ENCODE measurements at places on chromosomes 2 and 18.

GRCh38 chr2:68404893-68405799 is 40.1 kb downstream of the PLEK start:
- no peak for DNase-seq

GRCh38 chr18:39208190-39208589 is 1642.6 kb upstream of the CELF4 start:
- DNase-seq, result no peak

DNA sequence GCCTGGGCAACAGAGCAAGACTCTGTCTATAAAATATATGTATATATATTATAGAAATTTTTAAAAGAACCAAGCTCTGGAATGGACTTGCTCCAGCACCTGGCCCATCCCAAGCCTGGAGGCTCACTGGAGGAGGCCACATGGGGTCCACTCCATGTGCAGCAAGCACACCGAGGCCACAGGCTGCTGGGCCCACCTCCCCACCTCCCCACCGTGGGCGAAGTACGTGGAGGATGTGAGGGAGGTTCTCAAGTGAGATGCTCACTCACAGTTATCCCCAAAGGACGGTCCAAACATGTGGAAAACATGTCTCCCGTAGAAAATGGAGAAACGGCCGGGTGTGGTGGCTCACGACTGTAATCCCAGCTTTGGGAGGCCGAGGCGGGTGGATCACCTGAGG is 13.9 kb upstream of the RAB17 start:
- DNase-seq, result no peak

DNA sequence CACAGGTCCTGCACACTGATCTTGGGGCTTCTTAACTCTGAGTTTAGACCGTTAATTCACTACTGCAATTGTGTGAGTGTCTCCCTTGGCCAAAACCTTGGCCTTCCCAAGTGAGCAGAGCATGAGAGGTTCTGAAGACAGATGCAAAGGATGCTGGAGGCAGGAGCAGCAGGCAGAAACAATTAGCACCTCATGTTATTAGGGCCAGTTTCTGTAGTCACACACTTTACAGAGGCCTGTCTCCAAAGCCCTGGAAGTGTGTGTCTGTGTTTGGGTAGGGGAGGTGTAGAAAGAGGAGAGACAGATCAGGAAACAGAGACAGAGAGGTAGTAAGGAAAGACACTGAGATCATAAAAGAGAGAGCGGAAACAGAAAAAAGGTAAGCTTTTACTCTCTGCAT is 533.8 kb downstream of the TMEM182 start:
- DNase-seq, result no peak

DNA sequence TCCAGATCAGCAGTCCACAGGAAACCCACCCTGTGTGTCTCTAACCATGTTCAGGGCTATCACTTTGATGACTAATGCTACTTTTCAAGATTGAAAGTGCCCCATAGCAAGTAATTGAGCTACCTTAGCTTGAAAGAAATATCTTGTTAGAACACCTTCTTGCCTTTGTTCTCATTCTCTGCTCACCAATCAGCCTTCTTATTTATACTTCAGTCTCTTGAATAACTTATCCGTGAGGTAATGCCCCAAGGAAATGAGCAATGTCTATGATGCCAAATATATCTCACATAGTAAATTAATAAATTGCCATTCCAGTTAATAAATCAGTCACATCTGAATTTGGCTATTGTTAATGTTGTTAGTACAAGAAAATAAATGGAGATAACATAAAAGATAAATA is 141.6 kb downstream of the WDPCP start:
- DNase-seq, result no peak

GRCh38 chr2:2191110-2191707 is 139.9 kb downstream of the MYT1L start:
- no peak for DNase-seq

GRCh38 chr2:11075221-11075620 is 80.0 kb upstream of the SLC66A3 start:
- DNase-seq, result no peak

DNA sequence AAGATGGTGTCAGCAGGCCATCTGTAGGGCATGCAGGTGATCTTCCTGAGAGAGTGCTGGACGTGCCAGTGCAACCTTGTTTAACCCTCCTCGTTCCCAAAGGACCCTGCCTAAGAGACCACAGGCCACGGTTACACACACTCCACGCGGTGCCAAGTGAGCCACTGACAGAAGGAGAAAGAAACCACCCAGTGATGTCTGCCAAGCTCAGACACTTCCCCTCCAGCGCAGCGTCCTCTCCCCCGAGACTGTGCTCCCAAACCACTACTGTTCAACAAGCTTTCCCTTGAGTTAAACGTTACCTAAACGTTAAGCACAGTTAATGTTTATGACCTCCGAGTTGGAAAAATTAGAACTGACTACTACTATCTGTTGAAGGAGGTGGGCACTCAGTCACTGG is 119.1 kb upstream of the NCK2 start:
- DNase-seq, result no peak

DNA sequence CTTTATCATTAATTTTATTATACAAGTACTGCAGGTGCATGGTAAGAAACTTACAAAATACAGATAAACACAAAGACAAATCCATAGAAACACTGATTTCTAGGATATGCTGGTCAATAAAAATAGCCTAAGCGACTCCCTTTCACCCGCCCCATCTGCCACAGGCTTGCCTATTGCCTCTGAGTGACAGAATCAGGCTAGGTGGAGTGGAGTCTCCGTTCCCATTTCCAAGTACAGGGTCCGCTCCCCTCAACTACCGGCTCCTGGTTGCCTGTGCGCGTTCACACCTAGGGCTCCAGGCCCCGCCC is 201 bp upstream of the TRAPPC12 start:
- DNase-seq, result no peak

DNA sequence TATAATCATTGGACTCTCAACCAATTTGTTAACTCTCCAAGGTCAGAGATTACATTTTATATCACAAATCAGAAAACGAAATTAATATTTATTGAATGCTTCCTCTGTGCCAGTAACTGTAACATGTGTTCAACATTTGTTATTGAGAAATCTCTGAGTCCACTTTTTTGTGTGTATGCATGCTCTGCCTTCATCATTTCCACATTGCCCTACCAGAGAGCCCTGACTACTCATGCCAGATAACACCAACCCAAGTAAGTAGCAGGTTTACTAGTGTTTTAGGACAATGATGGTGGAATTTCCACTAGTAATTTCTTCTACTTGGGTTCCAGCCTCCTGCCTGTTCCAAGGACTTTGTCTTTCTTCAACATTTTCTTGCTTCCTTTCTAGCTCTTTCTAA is 14.2 kb upstream of the FAP start:
- no peak for DNase-seq

- no peak for DNase-seq
Measured at GRCh38 chr2:72109291-72109690, 38.4 kb downstream of the CYP26B1 start.

DNA sequence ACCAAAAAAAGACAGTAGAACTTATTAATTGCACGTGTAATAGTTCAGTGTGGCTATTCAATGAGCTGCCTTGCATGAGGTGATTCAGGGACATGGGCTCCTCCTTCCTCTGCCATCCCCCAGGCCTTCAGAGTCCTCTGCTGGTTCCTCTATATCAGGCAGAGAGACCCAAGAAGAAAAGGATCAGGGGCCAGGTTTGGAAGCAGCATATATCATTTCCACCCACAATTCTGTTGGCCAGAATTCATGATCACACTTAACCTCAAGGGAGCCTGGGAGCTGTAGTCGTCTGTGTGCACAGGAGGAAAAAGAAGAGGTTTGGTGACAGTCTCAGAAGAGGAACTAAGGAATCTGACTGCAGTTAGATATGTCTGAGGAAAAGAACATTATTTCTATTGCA is 114.0 kb upstream of the GLS start:
- DNase-seq, result no peak

DNA sequence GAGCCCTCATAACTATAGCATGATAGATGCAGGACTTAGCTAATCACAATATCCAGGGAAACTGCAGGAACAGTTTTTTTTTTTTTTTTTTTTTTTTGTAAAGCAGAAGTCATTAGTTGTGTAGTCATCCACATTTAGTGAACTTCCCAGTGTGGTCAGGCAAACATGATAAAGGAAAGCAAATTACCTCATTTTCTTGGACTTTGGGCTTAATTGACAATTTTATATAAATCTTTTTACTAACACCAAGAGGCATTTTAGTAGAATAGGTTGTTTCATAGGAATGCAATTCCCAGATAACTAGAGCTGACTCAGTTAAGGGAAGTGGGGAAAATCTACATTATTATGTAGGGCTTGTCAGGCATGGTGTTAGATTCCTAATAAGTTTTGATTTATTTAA is 142.7 kb upstream of the GCFC2 start:
- no peak for DNase-seq

- DNase-seq, result no peak
Measured at GRCh38 chr2:206158563-206159345, 490 bp downstream of the NDUFS1 start.

- no peak for DNase-seq
Measured at GRCh38 chr2:46643951-46644350, 164.6 kb downstream of the TMEM247 start.

GRCh38 chr2:231648579-231649174 is 56.0 kb downstream of the TEX44 start:
- DNase-seq, result peak; percentile 68

GRCh38 chr2:178044836-178045235 is 27.7 kb downstream of the PDE11A start:
- no peak for DNase-seq

DNA sequence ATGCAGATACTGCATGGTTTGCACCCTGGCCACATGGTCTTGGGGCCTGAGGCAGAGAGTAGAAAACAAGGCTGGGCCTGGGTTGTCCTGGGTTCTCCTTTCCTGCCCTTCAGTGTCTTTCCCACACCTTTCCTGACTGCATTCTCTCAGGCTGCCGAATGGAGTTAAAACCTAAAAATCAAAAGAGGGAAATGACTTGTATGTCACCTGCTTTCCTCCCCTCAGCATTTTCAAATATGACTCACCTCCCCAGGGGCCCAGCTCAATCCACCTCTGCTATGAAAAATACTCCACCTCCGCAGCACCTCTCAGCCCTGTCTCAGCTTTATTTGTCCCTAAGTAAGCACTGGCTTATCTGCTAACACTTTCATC is 457.8 kb upstream of the MEX3C start:
- no peak for DNase-seq

DNA sequence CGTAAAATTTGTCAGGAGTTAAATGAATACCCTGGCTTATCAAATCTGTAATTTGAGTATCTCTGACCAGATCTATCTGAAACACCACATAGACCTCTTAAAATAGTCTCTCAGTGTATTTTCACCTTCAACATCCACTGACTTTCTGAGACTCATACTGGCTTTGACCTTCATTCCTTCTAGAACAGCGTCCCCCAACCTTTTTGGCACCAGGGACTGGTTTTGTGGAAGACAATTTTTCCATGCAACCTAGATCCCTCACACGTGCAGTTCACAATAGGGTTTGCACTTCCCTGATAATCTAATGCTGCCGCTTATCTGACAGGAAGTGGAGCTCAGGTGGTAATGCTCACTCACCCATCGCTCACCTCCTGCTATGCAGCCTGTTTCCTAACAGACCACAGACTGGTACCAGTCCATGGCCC is 3.2 kb downstream of the NBAS start:
- no peak for DNase-seq

- DNase-seq, result no peak
Measured at GRCh38 chr2:177984749-177985148, 87.8 kb downstream of the PDE11A start.

DNA sequence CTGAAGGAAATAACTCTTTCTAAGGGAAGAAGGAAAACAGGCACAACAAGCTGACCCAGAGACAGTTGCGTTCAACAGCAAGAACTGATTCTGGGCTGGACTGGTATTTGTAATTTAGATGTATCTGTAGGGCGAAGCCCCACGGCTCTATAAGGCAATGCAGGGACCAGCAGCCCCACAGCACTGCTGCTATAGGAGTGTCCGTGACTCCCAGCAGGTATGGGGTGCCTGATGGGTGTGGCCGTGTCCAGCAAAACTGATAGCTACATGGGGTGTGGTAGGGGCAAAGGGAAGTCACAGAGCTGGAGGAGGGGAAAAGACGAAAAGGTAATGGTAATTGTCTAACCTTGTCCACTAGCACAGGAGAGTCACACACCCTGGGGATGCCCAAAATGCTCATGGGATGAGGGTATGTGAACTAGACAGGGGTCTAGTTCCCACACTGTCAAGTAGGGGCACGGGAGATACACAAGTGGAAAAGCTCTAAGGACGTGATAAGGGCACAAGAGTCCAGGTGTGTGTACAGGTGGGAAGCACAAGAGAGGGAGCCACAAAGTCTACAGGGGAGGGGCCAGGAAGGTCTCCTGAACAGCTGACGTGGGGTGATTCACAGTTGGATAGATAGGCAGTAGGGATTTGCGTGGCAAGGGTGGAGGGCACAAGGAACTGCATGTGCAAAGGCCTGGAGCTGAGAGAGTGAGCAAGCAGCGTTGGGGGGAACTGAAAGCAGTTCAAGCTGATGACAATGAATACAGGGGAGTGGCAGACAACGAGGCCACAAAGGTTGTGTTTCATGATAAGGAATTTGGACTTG is 48.5 kb upstream of the ASPRV1 start:
- DNase-seq, result no peak

DNA sequence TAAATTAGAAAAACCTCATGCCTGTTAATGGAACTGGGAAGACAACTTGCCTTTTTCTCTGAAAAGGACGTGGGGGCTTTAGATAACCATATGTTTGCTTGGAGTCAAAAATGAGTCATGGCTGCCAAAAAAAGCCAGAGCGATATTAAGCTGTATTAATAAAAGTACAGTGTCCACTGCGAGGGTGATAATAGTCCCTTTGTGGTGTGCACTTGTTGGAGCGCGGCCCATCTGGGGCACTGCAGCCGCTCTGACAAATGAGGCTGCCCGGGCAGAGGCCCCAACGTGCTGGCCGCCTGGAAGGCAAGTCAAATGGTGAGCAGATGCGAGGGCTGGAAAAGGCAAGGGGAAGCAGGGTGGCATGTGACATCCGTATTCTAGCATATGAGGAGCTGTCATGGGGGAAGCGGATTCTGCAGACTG is 103.3 kb upstream of the NCK2 start:
- no peak for DNase-seq

- no peak for DNase-seq
Measured at GRCh38 chr2:10487081-10487740, 39.1 kb upstream of the ODC1 start.

- DNase-seq, result no peak
Measured at GRCh38 chr2:209638346-209638745, 133.3 kb upstream of the UNC80 start.

- DNase-seq, result no peak
Measured at GRCh38 chr18:57446322-57446721, 11.1 kb downstream of the ONECUT2 start.

GRCh38 chr2:230209422-230210051 is 10.2 kb downstream of the SP110 start:
- no peak for DNase-seq

DNA sequence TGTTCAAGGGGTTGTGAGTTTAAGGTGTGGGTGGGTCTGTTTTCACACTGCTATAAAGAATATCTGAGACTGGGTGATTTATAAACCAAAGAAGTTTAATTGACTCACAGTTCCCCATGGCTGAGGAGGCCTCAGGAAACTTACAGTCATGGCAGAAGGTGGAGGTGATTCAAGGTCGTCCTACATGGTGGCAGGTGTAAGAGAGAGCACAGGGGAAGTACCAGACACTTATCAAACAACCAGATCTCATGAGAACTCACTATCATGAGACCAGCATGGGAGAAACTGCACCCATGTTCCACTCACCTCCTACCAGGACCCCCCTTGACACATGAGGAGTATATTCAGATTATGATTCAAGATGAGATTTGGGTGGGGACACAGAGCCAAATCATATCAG is 38.0 kb downstream of the RHBDD1 start:
- no peak for DNase-seq

- DNase-seq, result peak; percentile 41
Measured at GRCh38 chr18:57437766-57438671, 2.8 kb downstream of the ONECUT2 start.

- no peak for DNase-seq
Measured at GRCh38 chr2:52264488-52264887, 1232.6 kb upstream of the NRXN1 start.

Measured in heart right ventricle (tissue), 16 donors.